ENCODE measurements at places on chromosomes 1 and 21.

DNA sequence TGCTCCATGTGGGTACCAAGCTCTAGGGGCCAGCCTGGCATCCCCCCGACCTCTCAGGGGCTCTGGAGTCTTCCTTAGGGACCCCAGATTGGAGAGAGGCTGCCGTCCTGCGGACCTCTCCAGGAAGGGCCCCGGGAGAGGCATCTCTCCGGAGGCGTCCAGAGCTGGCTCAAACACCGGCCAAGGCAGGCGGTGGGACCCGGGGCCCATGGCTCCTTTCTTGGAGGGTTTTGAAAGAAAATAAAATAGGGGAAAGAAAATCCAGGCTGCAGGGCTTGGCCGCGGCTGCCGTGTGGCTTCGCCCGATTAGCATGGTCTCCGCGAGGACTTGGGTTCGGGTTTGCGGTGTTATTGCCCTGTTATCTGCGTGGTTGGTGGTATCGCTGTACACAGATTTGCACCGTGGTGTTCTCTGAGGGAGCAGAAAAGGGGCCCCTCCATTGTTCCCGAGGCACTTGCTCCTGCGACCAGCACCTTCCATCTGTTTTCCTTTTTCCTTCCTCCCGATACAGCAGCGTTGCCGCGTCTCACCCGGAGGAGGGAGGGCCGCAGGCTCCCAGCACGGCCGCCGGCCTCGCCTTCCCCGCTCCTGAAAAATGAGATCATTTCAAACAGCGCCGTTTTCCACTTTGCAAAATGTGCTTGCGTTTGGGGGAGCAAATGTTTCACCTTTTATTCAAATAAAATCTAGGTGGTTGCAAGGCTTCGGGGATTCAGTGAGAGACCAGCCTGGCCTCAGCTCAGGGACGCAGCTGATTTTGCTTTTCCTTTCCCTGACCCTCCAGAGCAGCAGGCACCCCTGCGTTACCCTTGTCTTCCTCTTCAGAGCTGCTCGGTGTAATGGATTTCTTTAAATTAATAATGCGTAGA is 86.3 kb downstream of the PRDM16 start:
- no peak for DNase-seq

- DNase-seq, result peak; percentile 16
These were observed 50.1 kb downstream of the BRWD1 start for GRCh38 chr21:39263372-39263771.

- no peak for DNase-seq
These were observed 123.1 kb downstream of the HHIPL2 start for GRCh38 chr1:222424826-222425225.

DNA sequence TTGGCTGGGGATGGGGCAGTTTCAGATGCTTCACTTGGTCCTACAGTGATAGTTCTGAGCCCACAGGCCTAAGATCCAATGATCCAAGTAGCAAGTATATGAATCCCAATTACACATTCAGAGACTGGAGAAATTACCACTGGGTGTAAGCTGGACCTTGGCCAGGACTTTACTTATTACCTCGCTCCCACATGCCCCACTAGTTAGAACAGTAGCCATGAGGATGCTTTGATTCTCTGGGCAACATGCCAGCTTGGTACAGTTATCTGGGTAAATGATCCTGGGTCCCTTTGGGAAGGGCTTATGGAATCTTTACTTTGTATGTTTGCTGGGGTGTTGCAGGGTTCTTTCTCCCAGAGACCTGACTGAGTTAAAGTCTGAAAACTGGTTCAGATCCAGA is 5.0 kb upstream of the FCAMR start:
- peak; percentile 68 for DNase-seq

- DNase-seq, result no peak
These were observed 114.7 kb downstream of the PAPPA2 start for GRCh38 chr1:176577646-176578197.

DNA sequence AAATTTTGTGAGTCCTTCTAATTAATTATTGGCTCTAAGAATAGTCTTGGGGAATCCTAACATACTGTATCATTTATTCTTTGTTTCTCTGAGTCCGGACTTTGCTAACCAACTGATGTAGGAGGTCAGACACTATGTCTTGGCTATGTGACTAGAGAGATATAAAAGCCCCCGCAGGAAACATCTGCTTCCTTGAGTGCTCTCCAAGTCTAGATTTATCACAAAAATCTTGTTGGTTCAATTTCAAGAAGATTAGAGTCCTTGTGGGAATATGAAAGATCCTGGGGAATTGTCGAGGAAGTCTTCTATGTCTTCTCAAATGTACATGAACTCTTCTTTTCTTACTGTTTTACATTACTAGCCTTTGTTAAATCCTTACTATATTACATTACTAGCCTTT is 1712.5 kb downstream of the NCAM2 start:
- DNase-seq, result no peak

- no peak for DNase-seq
These were observed 710.2 kb downstream of the AMY1C start for GRCh38 chr1:104459886-104460285.

DNA sequence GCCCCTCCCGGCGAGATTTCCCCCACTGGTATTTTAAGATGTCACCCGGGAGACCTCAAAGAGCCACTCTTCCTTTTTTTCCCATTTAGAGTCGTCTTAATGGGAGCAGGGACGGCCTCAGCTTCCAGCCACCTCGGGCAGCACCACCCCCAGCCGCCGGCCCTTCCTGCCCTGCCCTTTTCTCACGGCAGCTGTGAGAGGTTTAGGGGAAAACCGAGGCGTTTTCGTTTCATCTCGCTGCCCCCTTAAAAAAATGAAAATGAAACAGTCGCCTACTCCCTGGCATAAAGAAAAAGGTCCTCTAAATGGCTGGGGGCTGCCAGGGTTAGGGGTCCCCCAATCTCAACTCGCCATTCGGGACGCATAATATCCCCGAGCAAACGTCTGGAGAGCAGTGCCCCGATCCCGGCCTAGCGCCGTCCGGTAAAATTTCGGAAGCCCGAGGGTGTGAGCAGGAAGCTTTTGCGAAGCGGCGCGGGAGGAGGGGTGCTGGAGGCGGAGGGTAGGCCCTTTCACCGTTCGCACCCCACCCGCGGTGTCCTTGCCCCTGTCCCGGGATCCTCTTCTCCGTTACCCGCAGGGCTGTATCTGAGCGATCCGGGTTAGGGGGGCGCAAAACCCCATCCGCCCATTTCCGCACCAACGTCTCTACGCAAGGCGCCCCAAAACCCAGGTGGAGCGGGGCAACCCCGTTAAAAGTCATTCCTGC is 1.2 kb downstream of the RUNX3 start:
- no peak for DNase-seq

GRCh38 chr1:180343921-180344769 is 114.1 kb downstream of the LHX4 start:
- DNase-seq, result peak; percentile 97

DNA sequence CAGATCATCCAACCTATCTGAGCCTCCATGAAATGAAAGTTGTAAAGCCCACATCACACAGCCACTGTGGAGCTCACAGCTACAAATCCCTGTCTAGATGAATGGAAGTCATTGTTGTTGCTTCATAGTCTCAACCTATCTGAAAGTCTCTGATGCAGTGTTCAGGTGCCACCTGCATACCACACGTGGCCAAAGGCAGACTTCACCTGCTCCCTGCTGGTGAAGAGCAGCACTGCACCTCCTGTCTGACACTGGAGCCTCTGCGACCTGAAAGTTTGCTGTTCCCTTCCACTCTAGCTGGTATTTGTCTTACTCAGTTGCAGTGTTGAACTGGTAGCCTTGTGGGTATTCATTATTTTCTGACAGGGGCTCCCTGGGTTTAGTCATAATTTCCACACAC is 18.4 kb downstream of the LORICRIN start:
- DNase-seq, result peak; percentile 43

DNA sequence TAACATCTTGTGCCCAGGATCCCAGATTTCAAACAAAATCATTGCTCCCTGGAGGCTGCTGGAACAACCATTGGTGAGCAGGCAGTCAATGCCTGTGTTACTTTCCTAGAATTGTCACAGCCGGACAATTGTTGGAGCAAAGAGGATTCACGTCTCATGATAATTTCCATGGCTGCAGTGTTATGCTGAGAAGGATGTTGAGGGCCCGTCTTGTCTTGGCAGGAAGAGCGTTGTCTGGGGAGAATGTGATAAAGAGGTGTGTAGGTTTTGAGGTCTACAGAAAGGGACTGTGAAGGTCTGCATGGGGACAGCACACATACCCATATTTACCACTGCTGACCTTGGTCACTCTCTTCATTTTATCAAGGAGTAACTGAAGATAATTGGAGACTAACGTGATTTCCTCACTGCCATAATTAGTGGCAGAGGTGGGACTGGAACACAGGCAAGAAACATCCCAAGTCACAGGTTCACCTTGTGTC is 6.3 kb downstream of the MECR start:
- no peak for DNase-seq

DNA sequence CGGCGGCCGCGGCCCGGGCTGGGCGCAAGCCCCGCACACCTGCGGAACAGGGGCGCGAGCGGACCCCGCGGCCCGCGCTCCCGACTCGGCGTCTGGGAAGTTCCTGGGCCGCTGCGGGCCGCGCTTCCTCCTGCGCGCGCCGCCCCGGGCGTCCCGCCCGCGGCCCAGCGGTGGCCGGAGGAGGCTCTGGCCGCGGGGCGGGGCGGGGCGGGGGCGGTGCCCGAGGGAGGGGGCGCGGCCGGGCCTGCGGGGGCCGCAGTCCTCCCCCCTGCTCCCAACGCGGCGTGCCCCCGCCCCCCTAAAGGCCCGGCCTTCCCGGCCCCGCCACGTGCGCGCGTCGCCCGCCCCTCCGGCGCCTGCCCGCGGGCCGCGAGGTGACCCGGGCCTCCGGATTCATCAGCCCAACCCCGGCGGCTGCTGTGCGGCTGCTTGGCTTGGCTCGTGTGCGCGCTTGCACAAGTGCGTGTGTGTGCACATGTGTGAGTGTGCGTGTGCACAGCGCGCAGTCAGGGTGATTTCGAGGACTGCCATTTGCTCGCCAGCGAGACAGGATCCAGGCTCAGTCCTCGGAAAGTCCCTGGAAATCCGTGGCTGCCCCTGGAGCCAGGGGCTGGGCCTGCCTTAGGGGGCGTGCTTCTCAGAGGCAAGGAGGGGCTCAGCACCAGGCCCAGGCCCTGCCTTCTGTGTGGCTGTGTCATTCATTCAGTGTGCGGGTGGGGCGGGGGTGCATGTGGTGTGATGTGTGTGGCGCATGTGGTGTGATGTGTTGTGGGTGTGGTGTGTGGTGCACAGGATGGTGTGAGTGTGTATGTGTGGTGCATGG is at the start of gene C2CD2:
Gene C2CD2 (minus strand): TSS at position 188 of the 823 bp plus-strand sequence. CDS start 370 bp downstream, outside the sequence.
- DNase-seq, result peak; percentile 88

DNA sequence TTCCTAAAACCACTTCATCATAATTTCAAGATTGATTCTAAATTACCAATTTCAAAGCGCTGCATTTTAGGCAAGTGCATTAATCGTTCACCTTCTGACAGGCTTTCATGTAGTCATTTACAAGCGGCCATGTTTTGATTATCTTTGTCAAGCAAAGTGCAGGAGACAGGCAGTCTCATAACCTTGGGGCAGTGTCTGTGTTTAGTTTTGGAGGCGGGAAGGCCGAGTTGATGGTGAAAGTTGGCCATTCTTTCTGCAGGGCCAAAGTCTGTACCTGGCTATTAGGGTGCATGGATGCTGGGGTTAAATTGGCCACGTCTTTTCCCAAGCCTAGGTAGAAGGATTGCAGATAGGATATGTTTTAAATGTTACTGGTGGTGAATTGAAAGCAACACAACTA is 2.9 kb downstream of the AGPAT3 start:
- DNase-seq, result no peak

GRCh38 chr1:167707942-167708341 is 13.8 kb upstream of the MPZL1 start:
- DNase-seq, result no peak

GRCh38 chr21:38945545-38946245 is 140.0 kb downstream of the ETS2 start:
- peak; percentile 86 for DNase-seq

DNA sequence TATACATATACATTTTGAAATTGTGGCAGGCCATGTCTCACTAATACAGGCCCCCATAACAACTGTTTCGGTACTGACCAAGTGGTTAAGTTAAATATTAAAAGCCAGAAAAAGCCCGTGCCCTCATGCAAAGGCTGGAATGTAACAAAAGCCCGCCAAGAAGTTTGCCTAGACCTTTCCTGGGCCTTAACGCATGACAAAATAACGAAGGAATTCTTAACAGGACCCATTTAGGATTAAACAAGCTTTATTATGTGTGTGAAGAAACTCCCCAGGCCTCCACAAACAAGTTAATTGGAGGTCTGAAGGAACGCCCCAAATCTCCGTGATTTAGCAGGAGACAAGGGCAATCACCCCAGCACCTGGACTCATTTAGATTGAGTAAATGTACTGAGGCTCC is 42.4 kb downstream of the TNFSF4 start:
- no peak for DNase-seq

DNA sequence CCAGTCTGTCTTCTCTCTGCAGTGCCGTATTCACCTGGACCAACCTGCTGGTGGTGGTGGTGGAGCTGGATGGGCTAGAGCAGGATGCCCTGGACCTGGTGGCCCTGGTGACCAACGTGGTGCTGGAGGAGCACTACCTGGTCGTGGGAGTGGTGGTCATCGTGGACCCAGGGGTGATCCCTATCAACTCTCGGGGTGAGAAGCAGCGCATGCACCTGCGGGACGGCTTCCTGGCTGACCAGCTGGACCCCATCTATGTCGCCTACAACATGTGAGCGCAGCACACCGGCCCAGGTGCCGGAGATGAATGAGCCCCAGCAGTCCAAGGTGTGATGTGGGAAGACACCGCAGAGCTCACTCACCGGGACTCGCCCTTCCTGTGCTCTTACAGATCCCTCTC is 37.5 kb downstream of the S100B start:
- no peak for DNase-seq

DNA sequence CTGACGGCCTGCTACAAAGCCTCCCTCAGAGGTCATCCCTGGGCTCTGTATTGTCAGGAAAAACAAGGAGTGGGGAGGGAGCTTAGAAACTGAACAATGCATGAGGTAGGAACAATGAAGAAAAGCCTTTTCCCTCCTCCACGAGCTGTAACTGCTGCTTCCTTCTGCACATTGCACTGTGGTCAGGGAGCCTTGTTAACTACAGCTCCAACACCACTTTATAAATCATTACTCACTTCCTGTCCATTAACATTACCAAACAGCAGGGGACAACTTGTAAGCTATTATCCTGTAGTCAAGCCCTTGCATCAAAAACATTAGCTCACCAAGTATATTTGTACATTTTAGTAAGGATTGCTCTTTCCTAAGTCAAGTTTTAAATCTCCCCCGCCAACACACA is 336.0 kb upstream of the NR5A2 start:
- DNase-seq, result peak; percentile 82

GRCh38 chr1:20885121-20885520 is 98.0 kb upstream of the HP1BP3 start:
- DNase-seq, result no peak

All from NCI-H69 (cell line).